ENCODE measurements at places on chromosomes 2 and 18.

- no peak for DNase-seq
Observed at GRCh38 chr18:79397830-79398761, 2.4 kb downstream of the NFATC1 start.

DNA sequence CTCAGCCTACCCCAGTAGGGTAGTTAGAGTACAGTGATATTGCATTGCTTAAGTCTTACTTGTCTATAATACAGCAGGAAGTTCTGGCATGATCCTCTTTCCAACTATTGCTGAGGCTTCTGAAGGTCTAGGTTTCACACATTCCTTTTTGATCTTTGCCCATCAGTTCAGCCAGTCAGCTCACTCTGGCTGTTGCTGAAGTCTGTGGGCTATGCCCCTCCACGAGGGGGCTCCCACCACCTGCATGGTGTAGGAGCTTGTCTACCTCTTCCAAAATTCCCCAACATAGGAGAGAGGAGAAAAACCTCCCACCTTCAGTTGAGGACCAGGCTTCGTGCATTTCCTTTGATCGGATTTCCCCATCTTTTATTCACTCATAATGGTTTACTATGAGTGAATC lies 26.3 kb downstream of the PROKR1 start:
- no peak for DNase-seq

DNA sequence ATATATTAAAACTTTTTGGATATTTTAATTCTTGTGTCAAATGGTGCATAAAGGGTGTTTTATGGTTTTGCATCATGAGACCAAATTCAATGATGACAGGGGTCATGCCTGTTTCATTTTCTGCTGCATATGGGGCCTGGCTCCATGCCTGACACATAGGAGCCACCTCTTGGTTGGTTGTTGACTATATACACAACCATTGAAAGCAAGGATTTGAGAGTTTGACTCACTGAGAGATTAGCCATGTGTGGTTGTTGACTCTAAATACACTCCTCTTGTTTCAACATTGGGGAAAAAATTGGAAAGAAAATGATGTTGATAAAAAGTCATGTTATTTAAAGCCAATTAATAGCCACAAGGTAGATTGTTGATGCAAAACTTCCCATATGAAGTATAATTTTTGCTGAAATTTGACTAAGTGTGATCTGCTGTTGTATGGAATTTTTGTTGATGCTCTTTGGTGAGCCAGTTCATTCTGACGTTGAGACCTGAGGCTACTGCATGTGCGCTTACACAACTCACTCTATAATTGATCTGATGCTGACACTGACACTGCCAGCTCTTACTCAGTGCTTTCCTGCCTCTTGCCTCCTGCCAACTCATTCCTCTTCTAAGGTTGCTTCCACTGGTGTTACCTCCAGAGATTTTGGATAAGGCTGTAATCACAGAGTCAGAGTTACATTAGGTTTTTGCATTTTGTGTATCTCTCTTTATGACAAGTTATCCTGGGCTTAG lies 446.2 kb upstream of the SLC14A2 start:
- DNase-seq = no peak

GRCh38 chr2:152200565-152201465 lies 25.3 kb upstream of the STAM2 start:
- DNase-seq = no peak

Measured in effector memory CD8-positive, alpha-beta T cell (primary cell).